ENCODE measurements at places on chromosomes 7 and 10. TPM values are rescaled to one million over a fixed set of nuclear protein-coding genes. Genes with fewer than 3 reads are reported as not detected.

GRCh38 chr10:103519798-103520197, 26.3 kb downstream of the NEURL1 start:
- DNase-seq, result no peak

DNA sequence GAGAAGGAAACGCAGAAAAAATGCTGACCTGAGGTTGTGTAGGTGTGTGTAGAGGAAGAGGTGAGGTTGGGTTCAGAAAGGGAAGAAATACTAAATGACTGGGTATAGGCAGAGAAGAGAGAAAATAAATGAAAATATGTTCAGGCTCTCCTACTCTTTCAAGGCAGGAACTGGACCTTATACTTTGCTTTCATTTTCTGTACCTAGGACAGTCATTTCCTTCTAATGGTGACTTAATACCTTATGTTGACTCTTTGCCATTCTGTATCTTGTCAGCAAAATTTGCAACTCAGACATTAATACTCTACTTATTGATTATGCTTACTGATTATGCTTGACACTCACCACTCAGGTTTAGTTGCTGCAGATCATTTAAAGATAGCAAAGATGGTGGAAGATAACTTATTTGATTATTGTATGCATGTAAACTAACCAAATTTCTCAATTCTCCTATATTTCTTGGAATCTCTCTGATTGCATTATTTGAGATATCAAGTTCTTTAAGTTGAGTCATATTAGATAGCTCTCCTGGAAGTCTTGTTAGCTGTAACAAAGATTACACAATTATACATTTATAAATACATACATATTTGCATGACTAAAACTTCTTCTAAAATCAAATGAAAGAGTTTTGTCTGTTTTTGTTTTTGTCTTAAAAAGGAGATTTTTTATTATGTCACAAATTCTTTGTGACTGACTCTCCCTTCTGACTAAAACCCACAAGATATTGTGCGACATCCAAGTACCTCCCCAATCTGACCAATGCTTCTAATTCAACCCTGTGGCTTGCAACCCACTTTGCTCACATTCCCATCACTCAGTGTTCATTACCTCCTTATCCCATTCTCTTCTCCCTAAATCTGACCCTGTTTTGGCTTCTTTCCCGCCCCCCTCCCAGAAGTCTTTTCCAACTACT, 20.0 kb downstream of the LRRD1 start:
- no peak for DNase-seq

- peak; percentile 18 for DNase-seq
Measured at GRCh38 chr7:113015034-113015645, 71.5 kb downstream of the GPR85 start.

GRCh38 chr10:47040041-47040491, 128.8 kb downstream of the PTPN20 start:
- DNase-seq, result no peak

GRCh38 chr7:128076796-128077271, 45.6 kb upstream of the LRRC4 start:
- DNase-seq, result no peak

- DNase-seq, result no peak
Measured at GRCh38 chr10:119919271-119919670, 26.7 kb downstream of the SEC23IP start.

Gene STMP1
- total RNA-seq, result 22.1 TPM

- DNase-seq, result no peak
Measured at GRCh38 chr7:100894860-100895700, 608 bp downstream of the ACHE start.

DNA sequence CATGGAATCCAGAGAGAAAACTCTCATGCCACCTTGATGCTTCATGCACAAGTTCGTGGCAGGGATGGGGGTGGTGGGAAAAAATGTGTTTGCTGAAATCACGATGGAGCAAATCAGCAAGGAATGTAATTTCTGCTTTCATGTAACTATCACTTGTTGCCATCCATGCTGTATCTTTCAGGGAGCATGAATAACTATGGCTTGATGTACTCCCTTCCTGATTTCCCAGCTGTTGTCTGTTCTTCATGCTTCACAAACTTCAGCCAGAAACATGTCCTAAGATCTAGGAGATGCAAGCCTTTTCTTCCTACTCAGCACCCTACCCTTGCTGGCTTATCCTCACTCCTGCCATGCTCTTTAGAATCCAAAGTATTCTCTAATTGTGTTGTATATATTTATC, 64.0 kb downstream of the LRRC4 start:
- no peak for DNase-seq

Gene TMEM196
- not detected for total RNA-seq

GRCh38 chr10:61943674-61944378, 42.3 kb downstream of the ARID5B start:
- DNase-seq, result no peak

DNA sequence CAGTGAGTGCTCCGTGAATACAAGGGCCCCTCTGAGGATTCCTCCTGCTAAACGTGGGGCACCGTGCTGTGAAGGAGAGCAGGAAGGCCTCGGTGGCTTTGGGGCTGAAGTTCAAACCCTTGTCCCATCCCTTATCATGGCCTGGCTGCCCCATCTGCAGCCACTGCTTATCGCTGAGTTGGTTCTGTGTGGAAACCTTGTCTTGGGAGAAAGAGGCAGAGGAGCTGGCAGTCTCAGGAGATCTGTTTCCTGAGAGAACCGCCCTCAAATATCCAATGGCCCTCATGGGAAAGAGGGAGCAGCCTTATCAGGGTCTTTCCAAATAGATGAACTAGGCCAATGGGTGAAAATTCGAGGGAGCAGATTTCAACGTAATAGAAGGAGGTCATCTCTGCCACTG, 52.0 kb upstream of the NRF1 start:
- DNase-seq, result no peak

Gene PDE6C
- total RNA-seq, result not detected

- DNase-seq, result no peak
Measured at GRCh38 chr10:109886037-109886780, 37.1 kb downstream of the XPNPEP1 start.

GRCh38 chr7:29408841-29409243, 154.8 kb upstream of the PRR15 start:
- DNase-seq, result peak; percentile 39

Gene LAMB1
- total RNA-seq, result 458 TPM

- DNase-seq, result no peak
Measured at GRCh38 chr7:13466874-13467547, 522.5 kb downstream of the ETV1 start.

GRCh38 chr7:24707988-24708615, 49.2 kb downstream of the GSDME start:
- DNase-seq, result no peak

DNA sequence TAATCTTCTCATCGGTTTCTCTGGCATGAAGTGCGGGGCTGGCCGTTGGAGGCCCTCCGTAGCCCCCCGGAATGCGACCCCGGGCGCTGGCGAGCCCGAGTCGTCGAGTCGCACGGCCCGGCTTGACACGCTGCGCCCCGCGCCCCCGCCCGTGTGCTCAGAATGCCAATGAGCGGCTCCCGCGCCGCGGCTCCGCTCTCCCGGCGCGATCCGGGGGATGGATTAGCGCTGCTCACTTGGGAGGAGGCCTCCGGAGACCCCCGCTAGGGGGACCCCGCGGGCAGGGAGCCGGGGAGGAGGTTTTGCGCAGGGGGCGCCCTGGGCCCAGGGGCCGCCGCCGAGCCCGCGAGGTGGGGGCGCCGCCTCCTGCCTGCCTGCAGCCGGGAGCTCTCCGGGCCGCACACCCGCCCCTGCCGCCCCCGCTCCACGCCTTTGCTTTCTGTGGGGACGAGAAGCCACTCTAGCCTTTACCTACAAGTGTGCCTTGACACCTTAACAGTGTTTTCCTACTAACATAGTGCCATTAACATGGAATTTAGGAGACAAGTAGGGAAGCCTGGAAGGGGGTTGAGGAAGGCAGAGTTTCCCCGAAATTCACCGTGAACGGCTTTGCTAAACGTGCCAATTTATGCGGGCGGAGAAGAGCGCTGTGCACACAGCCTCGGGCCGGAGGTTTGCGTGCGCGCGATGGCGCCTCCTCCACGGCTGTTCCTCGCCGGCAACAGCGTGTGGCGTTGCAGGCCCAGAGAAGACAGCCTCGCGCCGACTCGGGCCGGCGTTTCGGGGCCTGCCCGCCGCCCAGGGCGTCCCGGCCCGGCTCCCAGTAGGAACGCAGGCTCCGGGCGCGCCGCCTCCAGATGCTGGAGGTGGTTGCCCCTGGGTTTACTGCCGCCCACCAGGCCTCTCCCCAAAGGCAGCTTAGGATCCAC, 7.1 kb downstream of the SHH start:
- DNase-seq, result no peak

Gene KRIT1
- 56.1 TPM for total RNA-seq

Gene TSPAN14
- total RNA-seq, result 202 TPM

Gene ELOVL3
- total RNA-seq, result not detected

DNA sequence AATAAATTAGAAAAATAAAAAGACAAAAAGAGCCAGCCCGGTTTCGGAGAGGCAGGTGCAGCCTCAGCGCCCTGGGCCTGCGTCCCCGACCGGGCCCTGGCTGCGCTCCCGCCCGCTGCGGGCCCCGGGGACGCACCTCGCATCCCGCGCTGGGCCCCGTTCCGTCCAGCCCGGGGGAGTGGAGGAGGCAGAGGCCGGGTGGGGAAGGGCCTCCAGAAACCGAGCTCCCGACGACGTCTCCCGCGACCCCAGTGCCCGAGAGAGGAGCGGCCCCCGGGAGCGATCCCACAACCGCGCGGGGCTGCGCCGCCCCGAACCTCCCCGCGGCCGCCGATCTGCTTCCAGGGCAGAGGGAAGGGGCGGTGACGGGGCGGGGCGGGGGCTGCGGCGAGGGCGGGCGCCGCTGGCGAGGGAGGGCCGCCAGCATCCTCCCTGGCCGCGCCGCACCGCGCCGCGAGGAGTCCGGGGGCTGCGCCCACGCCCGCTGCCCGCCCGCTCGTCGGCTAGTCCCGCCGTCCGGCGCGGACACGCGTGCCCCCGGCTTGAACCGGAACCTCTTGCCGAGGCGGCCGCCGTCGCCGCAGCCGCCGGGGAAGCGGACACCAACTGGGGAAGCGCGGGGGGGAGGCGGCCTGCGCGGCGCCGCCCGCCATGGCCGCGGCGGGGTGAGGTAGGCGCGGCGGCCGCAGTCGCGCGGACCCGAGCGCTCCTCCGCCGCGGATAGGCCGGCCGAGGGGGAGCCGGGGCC, at the start of gene CCNY:
Gene CCNY (plus strand): TSS at position 426 of the 748 bp plus-strand sequence. CDS start 545 bp downstream, outside the sequence.
- no peak for DNase-seq

GRCh38 chr10:7333961-7334641, 76.7 kb downstream of the SFMBT2 start:
- no peak for DNase-seq

GRCh38 chr10:30536578-30536977, 93.0 kb downstream of the LYZL2 start:
- DNase-seq, result no peak

- DNase-seq, result no peak
Measured at GRCh38 chr7:130930681-130931080, 196.7 kb upstream of the KLF14 start.

DNA sequence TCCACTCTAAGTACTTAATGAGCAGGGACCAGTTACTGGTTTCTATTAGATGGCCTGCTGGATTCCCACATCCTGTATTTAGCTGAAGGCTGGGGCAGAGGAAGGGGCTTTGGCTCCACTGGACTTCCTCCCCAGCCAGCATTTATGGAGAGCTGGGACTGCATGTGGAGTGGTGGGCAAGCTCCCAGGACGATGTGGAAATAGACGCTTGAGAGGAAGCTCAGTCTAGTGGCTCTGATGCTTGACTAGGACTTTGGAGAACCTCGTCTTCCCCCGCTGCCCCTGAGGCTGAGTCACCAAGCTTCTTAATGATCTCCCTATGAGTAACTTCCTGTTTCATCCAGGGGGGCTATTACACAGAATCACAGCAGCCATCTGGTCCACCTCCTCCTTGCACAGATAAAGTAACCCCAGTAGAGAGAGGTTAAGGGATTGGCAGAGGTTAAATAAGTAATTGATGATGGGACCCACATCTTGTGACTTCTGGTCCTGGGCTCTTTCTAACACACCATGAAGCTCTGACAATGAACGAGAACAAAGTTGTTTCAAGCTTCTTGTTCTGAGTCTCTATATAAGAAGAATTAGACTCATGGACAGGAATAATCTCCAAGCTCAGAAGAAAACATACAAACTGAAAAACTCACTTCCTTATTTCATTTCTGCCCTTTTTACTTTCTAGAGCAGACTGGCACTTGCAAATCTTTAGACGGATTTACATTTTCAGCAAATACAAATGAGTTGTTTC, 126.2 kb downstream of the PRPF18 start:
- peak; percentile 85 for DNase-seq

DNA sequence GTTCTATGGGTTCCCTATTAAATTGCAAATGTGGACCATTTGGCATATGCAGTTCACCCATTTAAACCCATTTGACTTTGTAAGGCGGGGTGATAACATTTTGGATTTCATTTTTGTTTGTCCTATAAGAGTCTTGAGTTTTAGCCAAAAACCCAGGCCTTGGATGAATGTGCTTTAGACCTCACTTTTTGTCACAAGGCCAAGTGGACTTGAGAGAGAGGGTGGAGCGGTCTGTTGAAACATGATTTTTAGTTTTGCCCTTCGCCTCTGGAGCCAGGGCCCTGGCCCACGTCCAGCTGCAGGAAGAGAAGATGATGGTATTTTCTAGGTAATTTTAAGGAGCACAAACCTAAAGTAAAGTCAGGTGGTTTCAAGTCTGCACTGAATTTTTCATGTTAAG, 260.1 kb downstream of the SLC25A13 start:
- DNase-seq, result no peak

- DNase-seq, result no peak
Measured at GRCh38 chr7:116176226-116176625, 34.1 kb upstream of the TES start.

Gene CHST12
- 22.2 TPM for total RNA-seq

DNA sequence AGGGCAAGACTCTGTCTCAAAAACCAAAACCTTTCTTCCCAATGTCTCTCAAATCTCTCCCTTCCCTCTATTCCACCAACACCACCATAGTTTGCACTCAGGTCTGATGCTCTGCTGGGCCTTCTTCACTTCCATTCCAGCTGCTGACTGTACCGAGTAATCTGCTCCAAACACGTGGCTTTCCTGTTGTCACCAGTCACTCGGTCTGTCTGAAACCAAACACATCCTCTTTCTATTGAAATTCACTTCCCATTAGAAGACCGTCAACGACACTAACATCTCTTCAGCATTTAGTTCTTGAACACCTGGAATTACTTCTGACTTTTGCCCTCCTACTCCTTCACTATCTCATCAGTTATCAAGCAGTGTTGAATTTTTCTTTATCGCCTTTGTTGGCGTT, 4.7 kb upstream of the NRF1 start:
- DNase-seq, result no peak

- DNase-seq, result no peak
Measured at GRCh38 chr10:110744782-110745181, 100.6 kb downstream of the RBM20 start.

- no peak for DNase-seq
Measured at GRCh38 chr7:130909881-130910672, 176.1 kb upstream of the KLF14 start.

DNA sequence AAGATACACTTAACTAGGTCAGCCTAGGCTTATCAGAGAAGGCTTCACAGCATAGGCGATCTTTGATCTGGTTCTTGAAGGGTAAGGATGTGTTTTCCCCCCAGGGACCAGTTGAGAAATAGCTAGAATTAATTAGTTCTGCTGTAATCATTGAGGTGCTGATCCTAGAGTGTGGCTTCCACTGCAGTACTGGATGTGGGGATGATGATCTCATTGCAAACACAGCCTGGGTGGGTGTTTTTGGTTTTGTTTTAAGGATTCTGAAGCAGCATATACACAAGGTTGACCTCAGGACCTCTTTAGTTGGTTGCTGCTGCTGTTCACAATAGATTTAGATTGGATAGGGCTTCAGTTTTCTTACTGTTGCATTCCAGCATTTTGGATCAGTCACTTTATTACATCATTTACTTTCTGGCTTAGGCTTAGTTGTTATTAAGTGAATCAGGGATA, 159.7 kb downstream of the AUTS2 start:
- DNase-seq, result no peak

Data from glomerular endothelial cell (primary cell).